NCI-H2171 treated with DMSO at 0.1 percent for 48 hours (cell line): ENCODE measurements at places on chromosomes 12 and 14.

DNA sequence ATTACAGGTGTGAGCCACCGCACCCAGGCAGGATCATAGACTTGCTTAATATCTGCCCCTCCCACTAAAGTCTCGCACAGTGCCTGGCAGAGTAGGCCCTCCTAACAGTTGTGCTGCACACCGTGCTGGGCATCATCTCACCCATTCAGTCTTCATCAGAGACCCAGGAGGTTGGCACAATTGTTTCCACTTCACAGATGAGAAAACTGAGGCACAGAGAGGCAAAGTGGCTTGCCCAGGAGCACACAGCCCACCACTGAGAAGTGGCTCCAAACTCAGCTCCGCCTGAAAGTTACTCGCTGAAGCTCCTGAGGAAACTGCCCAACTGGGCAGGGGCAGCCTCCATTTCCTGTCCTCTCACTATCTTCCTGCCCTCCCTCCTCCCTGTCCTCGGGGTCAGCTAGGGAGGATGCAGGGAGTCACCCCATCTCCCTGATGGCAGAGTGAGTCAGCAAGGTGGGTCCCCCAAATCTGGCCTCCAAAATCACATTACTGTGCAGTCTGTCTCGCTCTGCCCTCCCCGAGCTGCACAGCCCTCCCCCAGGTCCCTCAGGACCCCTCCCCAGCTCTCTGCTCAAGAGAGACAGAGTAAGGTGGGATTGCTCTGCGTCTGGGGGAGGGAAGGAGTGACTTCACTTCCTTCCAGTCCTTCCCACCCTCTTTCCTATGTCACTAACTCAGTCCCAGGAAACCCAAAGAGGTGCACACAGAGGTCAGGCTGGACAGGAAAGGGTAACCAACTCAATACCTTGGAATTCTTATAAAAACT is 5.7 kb downstream of the SLC8B1 start:
- no peak for DNase-seq

DNA sequence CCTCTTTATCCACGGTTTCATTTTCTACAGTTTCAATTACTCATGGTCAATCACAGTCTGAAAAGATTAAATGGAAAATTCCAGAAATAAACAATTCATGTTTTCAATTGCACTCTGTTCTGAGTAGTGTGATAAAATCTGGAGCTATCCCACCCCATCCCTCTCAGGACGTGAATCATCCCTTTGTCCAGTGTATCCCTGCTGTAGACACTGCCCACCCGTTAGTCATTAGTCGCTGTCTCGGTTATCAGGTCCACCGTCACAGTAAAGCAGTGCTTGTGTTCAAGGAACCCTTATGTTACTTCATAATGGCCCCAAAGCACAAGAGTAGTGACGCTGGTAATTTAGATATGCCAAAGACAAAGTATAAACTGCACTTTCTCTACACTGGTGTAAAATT is 141.0 kb upstream of the LMNTD1 start:
- DNase-seq = no peak

- no peak for DNase-seq
Measured at GRCh38 chr14:73753887-73754795, 40.0 kb upstream of the PNMA1 start.

- DNase-seq = no peak
Measured at GRCh38 chr14:97719931-97720330, 922.7 kb downstream of the VRK1 start.

DNA sequence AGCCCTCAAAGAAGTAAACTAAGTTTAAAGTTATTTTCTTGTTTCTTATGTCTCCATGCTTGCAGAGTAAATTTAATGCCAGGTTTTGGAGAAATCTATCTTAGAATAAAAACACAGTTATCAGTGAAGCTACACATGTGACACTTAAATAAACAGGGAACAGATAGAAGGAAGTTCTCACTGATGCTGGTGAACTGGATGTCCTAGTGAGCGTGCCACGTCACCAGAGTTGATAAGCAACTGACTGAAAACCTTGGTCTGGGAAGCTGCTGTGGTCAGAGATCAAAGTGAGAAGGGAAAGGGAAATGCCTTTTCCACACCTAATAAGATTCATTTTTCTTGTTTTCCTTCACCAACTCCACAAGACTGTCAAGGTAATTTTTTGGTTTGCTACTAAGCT is 74.8 kb upstream of the PCED1B start:
- DNase-seq = no peak

DNA sequence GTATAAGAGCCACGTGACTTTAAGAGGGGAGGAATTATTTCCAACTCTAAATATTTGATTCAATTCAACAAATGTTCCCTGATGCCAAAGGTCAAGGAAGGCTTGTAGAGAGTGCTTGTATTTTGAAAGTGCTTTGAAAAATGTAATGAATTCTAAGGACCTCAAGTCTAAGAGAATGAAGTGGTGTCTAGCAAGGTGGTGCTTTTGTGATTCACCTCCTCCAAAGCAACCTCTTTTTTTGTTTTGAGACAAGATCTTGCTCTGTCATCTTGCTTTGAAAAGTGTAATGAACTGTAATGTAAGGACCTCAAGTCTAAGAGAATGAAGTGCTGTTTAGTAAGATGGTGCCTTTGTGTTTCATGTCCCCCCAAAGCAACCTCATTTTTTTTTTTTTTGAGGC is 13.7 kb downstream of the AK7 start:
- DNase-seq = no peak

DNA sequence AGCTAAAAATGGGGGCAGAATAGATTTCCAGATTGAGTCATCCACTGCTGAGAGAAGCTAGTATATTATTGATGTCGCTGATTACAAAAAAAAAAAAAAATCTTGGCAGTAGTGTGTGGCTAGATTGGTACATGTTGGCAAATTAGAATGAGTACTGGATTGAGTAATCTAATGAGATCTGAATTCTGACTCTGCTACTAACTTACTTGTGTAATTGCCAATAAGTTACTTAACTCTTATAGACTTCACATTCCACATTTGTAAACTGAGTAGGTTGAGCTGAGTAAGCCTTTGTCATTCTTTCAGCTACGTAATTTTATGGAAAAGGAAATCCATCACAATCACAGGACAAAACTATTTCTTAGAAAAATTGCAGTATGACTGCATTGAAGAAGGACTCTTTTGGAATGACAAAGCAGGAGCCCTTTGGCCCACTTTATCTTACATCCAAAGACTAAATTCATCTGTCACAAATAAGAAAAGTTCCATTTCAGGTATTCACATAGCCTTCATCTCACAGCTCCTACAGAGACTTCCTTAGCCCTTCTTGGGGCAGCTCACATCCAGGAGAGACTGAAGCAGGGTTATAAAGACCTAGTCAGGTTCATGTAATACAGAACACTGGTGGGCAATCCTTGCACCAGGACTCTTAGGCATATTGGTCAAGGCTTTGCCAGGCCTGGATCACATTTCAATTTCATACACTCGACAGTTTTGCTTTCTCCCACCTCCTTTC is 197.3 kb upstream of the CPNE8 start:
- DNase-seq = no peak

DNA sequence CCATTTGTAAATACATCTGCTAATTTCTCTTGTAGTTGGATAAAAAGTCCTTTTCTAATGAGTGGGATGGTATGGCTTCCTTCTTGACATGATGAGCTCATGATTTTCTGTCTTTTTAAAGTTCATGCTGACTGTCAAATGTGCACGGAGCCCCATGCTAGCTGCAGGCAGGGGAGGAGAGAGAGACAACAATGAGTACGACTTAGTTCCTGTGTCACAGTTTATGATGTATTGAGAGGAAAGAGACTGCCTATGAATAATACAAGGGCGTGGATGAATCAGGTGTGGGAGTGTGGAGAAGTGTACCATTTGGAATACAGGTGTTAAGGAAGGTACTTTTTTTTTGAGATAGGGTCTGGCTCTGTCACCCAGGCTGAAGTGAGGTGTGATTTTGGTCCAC is 10.7 kb upstream of the TBC1D30 start:
- no peak for DNase-seq

- no peak for DNase-seq
Measured at GRCh38 chr12:57085999-57086492, 2.9 kb upstream of the NAB2 start.

DNA sequence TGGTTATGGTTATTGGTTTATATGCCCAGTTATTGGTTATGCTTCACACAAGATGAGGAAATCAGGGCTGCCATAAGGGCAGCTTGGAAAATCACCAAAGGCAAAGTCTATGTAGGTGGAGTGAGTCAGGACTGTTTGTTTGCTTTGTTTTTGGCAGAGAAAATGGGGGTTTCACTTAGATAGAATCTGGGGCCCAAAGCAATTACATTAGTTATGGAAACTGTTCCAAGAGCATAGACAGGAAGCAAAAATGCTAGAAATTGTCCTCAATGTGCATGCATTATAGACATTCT is 2.2 kb downstream of the VAMP1 start:
- no peak for DNase-seq

GRCh38 chr14:61673305-61673704 is 22.0 kb upstream of the HIF1A start:
- no peak for DNase-seq

DNA sequence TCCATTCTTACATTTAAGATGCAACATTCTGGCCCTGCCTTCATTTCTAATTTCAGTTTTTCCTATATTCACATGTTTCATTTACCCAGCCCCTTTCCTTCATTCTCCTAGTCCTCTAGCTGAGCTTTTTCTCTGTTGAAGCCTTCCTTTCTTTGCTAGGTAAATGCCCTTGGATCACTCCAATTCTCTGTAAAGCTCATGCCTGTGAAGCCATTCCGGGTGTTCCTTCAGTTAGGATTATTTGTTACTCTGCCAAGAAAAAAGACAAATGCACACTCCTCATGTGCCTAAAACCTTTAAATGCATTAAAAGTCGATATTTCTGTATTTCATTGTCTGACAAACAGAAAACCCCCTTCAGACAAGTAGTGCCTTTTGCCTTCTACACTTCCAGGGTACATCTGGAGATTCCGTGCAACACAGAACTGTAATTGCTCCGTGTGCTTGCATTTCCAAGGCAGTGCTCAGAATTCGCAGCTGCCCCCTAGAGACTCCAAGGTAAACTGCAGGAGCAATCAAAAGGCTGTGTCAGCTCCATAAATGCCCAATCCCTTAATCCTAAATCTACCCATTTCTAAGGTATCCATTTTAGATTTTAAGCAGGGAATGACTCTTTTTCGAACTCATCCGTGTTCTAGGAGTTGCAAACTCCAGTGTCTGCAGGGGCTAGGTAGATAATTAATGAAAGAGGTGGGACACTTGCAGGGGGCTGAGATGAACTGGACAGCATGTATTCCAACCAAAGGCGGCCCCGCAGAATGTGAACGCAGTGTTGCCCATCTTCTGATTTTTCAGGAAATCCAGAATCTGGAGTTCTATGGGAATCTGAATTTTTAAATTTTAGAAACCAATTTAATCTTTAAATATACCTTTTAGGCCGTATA is 320.2 kb downstream of the GRIN2B start:
- peak; percentile 0 for DNase-seq

DNA sequence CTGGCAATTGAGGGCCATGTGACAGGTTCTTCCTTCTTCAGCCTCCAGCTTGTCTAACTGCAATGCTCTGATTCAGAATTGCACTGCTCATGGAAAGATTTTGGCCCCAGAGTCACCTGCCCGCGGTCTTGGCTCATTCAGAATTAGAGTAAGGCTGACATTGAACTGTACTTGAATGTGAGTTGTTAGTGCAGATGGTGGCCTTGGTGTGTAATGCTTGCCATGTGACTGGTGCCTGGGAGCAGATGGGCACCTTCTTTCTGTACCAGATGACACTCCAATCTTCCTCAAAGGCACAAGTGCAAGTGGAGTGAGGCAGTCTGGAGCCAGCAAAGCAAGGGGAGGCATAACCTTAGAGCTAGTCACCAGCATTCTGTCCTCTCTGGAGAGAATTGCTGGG is 36.5 kb upstream of the ANO4 start:
- DNase-seq = peak; percentile 92

GRCh38 chr14:64419003-64419402 is 30.9 kb downstream of the MTHFD1 start:
- no peak for DNase-seq

DNA sequence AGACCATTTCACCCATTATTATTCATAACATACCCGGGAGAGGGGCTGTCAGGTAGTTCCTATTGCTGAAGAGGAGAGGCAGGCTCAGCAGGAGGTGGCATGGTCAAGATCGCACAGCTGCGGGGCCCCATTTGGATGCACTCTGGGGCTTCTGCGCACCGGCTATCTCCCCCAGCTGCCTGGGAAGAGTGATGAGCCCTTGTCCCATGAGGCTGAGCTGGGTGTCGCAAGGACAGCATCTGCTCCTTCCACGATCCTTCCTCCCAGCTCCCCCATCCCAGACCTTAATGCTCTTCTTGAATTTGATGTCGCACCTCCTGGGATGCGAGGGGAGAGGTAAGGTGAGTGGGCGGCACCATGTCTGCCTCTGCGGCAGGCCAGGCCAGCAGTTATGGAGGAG is 62.6 kb downstream of the SLC24A4 start:
- peak; percentile 45 for DNase-seq
